HT-29 (cell line): ENCODE measurements at places on chromosomes 2 and 18. TPM values are rescaled to one million over a fixed set of nuclear protein-coding genes. Genes with fewer than 3 reads are reported as not detected.

Gene MITD1
- 14.5 and 15.5 TPM in 2 replicates for total RNA-seq

Gene PTPRN
- total RNA-seq: not detected in 2 replicates

Gene SERPINB12
- total RNA-seq: not detected in 2 replicates

Gene IL36B
- not detected in 2 replicates for total RNA-seq

Gene DUSP19
- 0.37 and 0.51 TPM in 2 replicates for total RNA-seq

Gene ERMN
- not detected in 2 replicates for total RNA-seq

Gene LONRF2
- 0.29 and 0.79 TPM in 2 replicates for total RNA-seq

Gene MROH2A
- 2.4 and 2.8 TPM in 2 replicates for total RNA-seq

Gene CRACDL
- total RNA-seq: 7.6 and 9.5 TPM in 2 replicates

Gene SERPINB5
- 12.9 and 13.4 TPM in 2 replicates for total RNA-seq

Gene ATP6V1C2
- not detected in 2 replicates for total RNA-seq

Gene MGAT4A
- 0.91 and 3.1 TPM in 2 replicates for total RNA-seq

Gene FOXD4L1
- total RNA-seq: not detected in 2 replicates

Gene ELOA2
- total RNA-seq: not detected in 2 replicates

Gene ACP1
- total RNA-seq: 114 and 136 TPM in 2 replicates

Gene EML6
- total RNA-seq: 3.0 and 3.1 TPM in 2 replicates

Gene ALS2
- 8.9 and 13.4 TPM in 2 replicates for total RNA-seq

Gene INSIG2
- 4.4 and 4.9 TPM in 2 replicates for total RNA-seq

Gene GCA
- 32.9 and 33.8 TPM in 2 replicates for total RNA-seq

Gene TEX44
- not detected in 2 replicates for total RNA-seq

Gene SERPINB8
- total RNA-seq: 3.4 and 4.8 TPM in 2 replicates

Gene CPO
- total RNA-seq: not detected in 2 replicates

Gene ST3GAL5
- 0.99 and 2.4 TPM in 2 replicates for total RNA-seq

Gene TTC39C
- 7.2 and 7.6 TPM in 2 replicates for total RNA-seq

Gene SERPINB10
- not detected in 2 replicates for total RNA-seq

Gene ANKRD30BL
- total RNA-seq: not detected in 2 replicates

Gene GPBAR1
- total RNA-seq: 0.05 and 0.56 TPM in 2 replicates

Gene PLEK
- not detected in 2 replicates for total RNA-seq

Gene RBM45
- 6.1 and 10.3 TPM in 2 replicates for total RNA-seq

Gene ASAP2
- 27.0 and 34.8 TPM in 2 replicates for total RNA-seq

Gene ID2
- total RNA-seq: 152 and 161 TPM in 2 replicates

Gene OTX1
- 4.6 and 5.6 TPM in 2 replicates for total RNA-seq

Gene SOX11
- total RNA-seq: not detected in 2 replicates

Gene PROC
- 0.74 and 1.3 TPM in 2 replicates for total RNA-seq

Gene ZNF385B
- not detected in 2 replicates for total RNA-seq

Gene TCF23
- not detected in 2 replicates for total RNA-seq

Gene LNPK
- total RNA-seq: 8.9 and 14.6 TPM in 2 replicates

Gene RAB6C
- total RNA-seq: not detected in 2 replicates

Gene TAF1B
- 7.7 and 9.9 TPM in 2 replicates for total RNA-seq

Gene IRS1
- 44.5 and 54.0 TPM in 2 replicates for total RNA-seq

Gene ANKZF1
- 41.0 and 43.4 TPM in 2 replicates for total RNA-seq

Gene CPLX4
- total RNA-seq: not detected in 2 replicates

Gene FBXO41
- 18.0 and 26.8 TPM in 2 replicates for total RNA-seq

Gene GPR35
- total RNA-seq: 176 and 180 TPM in 2 replicates

Gene RSAD2
- total RNA-seq: 0.78 and 1.6 TPM in 2 replicates

Gene NYAP2
- 0.05 TPM in 1 of 2 replicates, not detected in the other for total RNA-seq

Gene GCG
- not detected in 2 replicates for total RNA-seq

Gene CCDC85A
- total RNA-seq: 0.10 TPM in 1 of 2 replicates, not detected in the other

Gene GBX2
- total RNA-seq: not detected in 2 replicates

Gene GLI2
- 0.31 and 8.7 TPM in 2 replicates for total RNA-seq

Gene SLC23A3
- 5.9 and 9.9 TPM in 2 replicates for total RNA-seq

Gene PPP1R1C
- total RNA-seq: 0.13 TPM in 1 of 2 replicates, not detected in the other

Gene BOLL
- total RNA-seq: not detected in 2 replicates

Gene TYMS
- total RNA-seq: 49.2 and 56.4 TPM in 2 replicates

Gene FEV
- total RNA-seq: not detected in 2 replicates
